ENCODE measurements at places on chromosomes 4 and X. TPM values are rescaled to one million over a fixed set of nuclear protein-coding genes. Genes with fewer than 3 reads are reported as not detected.

GRCh38 chrX:2679534-2680485 lies 11.3 kb upstream of the CD99 start:
- DNase-seq, result no peak

DNA sequence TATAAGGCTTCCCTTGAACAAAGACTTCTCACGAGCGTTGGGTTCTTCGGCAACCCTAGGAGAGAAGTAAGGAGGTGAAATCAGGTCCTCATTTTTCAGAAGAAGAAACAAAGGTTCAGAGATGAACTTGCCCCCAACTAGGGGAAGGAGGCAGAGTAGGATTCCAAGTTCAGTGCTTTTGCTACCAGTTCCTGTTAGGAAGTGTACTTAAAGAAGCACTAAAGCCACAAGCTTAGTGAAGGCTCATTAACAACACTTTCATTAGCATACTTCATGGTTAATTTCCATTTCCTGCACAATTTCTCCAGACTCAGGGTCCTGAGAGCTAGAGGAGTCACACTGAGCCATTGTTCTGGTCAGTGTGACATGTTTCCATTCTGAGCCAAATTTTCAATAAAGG lies 52.1 kb downstream of the VSIG4 start:
- DNase-seq, result no peak

DNA sequence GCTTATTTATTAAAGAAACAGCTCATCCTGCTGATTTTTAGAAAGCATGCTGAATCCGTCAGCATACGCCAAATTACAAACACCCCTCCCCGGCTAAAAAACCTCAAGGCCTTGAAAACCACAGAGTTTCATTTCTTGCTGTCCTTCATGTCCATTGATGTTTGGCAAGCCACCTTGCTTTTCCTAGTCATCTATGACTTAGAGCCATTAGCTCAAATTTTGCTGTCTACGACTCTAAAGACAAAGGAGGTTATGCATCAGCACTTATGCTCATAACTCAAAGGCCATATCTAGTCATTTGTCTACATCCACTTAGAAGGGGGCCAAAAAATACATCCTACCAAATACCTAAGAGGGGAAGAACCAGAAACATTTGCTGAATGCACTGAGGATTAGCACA lies 925.1 kb downstream of the PCDH7 start:
- no peak for DNase-seq

- DNase-seq, result no peak
Observed at GRCh38 chrX:53089224-53089842, 4.6 kb upstream of the KANTR start.

DNA sequence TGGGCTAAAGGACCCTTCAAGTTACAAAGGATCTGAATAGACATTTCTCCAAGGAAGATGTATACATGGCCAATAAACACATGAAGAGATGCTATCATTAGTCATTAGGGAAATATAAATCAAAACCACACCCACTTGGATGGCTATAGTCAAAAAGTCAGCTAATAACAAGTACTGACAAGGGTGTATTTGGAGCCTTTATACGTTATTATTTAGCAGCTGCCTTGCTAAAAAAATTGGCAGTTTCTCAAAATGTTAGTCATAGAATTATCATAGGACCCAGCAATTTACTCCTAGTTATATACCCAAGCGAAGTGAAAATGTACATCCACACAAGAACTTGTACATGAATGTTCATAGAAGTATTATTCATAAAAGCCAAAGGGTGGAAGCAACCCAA lies 112.7 kb upstream of the DUSP21 start:
- no peak for DNase-seq

DNA sequence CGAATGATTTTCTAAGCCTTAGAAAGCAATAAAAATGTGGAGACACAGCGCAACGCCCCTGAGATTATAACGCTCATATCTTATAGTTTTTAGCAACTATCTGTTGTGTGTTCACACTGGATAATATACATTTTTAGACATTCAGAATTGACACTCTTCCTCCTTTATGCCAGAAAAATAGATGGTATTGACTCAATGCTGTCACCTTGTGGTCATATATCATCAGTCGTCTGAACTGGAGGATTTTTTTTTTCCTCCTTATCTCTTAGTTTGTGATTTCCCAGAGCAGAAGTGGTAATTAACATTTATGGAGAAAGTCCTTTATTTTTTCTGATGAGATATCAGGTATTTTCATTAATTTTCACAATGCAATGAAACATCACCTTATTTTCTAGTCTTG lies 759.6 kb downstream of the RAB28 start:
- no peak for DNase-seq

GRCh38 chrX:15235001-15235400 lies 34.9 kb downstream of the ASB9 start:
- no peak for DNase-seq

GRCh38 chrX:44227991-44228390 lies 115.5 kb downstream of the EFHC2 start:
- DNase-seq, result no peak

- DNase-seq, result no peak
Observed at GRCh38 chrX:102849396-102849795, 87.7 kb upstream of the RAB40AL start.

Gene WNK3
- 0.15 TPM for total RNA-seq

- DNase-seq, result no peak
Observed at GRCh38 chr4:110902500-110902899, 279.6 kb upstream of the PITX2 start.

DNA sequence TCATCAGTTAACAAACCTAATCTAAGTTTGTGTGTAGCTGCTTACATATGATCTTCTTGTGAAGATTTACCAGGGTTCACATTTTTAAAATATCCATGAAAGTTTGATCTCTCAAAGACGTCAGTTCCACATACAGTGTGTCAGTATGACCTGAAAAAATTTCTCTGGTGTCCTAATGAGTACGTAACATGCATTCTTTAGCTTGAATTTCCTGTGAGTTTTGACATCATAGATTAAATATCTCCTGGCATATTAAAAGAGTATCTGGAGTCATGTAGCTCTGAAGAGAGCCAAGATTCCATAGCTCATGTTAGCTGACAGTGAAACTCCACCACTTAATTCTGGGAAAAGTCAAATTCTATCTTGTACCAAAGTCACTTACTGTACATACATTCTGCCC lies 43.9 kb upstream of the PDLIM5 start:
- no peak for DNase-seq

- no peak for DNase-seq
Observed at GRCh38 chr4:14994242-14994641, 8.0 kb upstream of the CPEB2 start.

DNA sequence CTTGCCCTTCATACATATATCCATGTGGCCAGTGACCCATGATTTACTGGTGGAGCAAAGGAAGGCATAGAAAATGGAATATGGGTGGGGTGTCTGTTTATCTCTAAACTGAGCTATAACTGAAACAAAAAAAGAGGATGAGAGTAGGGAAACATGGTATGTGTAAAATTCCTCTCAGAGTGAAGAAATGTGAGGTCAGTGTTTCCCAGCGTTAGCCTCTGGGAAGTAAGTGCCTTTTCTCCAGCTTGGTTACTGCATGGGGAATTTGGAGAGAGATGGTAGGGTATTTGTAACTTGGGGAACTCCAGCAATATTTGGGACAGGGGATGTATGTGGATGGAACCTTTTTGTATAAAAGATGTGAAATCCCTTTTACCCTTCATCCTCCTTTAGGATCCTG lies 89.4 kb downstream of the AFF1 start:
- DNase-seq, result no peak

Gene GPR143
- not detected for total RNA-seq

DNA sequence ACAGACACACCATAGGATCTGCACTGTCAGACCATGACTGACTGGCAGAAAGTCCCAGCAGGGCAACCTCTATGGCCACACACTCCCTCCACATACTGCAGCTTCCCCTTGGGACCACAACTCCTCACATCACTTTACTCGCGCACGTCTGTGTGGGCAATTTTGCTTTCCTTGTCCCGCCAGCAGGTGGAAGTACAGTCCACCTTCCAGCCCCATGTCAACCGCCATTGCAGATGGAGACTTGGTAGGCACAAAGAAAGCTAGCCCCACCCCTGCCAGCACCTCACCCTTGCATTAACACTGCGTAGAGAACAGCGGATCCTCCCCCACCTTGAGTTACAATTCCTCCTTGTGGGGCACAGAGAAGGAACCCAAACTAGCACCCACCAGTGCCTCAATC lies 74.4 kb upstream of the NAP1L2 start:
- DNase-seq, result no peak

DNA sequence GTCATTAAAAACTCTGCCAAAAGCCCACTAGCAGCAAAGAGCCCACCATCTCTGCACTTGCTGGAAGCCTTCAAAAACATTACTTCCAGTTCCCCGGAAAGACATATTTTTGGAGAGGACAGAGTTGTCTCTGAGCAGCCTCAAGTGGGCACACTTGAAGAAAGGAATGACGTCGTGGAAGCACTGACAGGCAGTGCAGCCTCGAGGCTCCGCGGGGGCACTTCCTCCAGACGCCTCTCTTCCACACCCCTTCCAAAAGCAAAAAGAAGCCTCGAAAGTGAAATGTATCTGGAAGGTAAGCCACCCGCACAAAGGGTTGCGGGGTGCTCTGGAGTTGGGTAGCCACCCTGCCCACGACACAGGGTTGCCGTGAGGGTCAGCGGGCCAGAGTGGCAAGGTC lies 25.9 kb downstream of the OFD1 start:
- DNase-seq, result no peak

- no peak for DNase-seq
Observed at GRCh38 chr4:20256381-20256881, 4.7 kb downstream of the SLIT2 start.

Gene APLN
- total RNA-seq, result not detected

DNA sequence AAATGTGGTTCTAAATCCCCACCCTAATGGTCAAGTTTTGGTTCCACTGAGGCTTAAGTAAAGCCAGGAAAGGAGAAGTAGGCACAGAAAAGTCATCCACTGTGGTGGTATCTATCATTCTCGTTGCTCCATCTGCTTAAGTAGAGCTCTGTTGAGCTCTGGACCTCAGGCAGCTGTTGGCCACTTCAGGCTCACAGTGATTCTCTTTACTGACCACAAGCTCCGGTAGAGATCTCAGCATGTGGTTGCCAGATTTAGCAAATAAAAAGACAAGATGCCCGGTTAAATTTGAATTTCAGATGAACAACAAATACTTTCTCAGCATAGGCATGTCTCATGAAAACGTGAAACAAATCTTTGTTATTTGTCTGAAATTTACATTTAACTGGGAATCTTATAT lies 132.3 kb upstream of the PTCHD1 start:
- DNase-seq, result no peak

DNA sequence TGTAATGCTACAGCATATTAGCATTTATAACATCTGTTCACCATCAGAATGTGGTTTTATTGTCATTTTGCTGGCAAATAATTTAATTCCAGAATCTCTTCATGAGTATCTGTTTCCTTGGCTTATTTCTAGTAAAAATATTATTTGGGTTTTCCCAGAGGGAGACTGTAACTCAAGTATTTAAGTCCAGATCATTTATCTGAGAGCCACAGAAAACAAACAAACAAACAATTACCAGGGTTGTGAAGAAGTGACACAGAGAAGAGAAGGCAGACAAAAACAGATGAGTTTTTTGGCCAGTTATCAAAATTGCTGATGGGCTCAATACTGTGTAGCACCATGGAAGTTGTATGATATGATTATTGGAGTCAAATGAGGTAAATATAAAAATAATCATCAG lies 515.1 kb downstream of the TECRL start:
- no peak for DNase-seq

Gene HTT
- 108 TPM for total RNA-seq

- DNase-seq, result no peak
Observed at GRCh38 chr4:55554453-55555030, 7.8 kb upstream of the CLOCK start.

GRCh38 chr4:142656178-142656577 lies 189.9 kb downstream of the INPP4B start:
- DNase-seq, result no peak

- no peak for DNase-seq
Observed at GRCh38 chrX:155001873-155002272, 20.6 kb downstream of the F8 start.

Gene NAP1L2
- total RNA-seq, result 3.9 TPM
